Smooth muscle cell of the pulmonary artery (primary cell): ENCODE measurements at places on chromosomes 4 and X. TPM values are rescaled to one million over a fixed set of nuclear protein-coding genes. Genes with fewer than 3 reads are reported as not detected.

The MAGEA2 gene
- not detected in 2 replicates for total RNA-seq

The BCORL1 gene
- total RNA-seq: 5.5 and 6.3 TPM in 2 replicates

The NSUN7 gene
- 0.07 TPM in 1 of 2 replicates, not detected in the other for total RNA-seq

The SMIM31 gene
- total RNA-seq: not detected in 2 replicates

The ADGRG2 gene
- total RNA-seq: 0.03 and 0.07 TPM in 2 replicates

The MAGIX gene
- total RNA-seq: 2.2 and 4.2 TPM in 2 replicates

The EXOC1L gene
- total RNA-seq: not detected in 2 replicates

The TCEAL2 gene
- 0.23 TPM in 1 of 2 replicates, not detected in the other for total RNA-seq
